ENCODE measurements at places on chromosomes 2 and 18.

GRCh38 chr2:183812091-183812490 lies 687.8 kb downstream of the NUP35 start:
- no peak overlapping the region for H3K4me3 ChIP-seq
- no peaks in the 10 kb centered on the region for H3K27me3 ChIP-seq
- no peaks in the 10 kb centered on the region for H3K36me3 ChIP-seq
- DNase-seq = no peak
- no peaks in the 10 kb centered on the region for H3K4me1 ChIP-seq

DNA sequence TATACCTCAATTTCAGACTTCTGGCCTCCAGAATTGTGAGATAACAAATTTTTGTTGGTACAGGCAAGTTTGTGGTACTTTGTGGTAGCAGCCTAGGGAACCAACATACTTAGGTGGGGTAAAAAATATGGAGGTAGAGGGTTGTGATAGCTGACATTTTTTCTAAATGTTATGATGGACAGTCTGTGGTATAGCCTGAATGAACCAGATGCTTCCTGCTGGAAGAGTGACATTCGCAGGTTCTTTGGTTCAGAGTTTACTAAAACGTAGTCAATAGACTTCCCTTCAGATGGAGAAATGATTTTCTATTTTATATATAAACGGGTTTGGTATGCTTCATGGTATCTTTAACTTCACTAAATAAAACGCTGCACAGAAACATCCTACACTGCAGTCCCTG lies 42.8 kb downstream of the PMAIP1 start:
- H3K36me3 ChIP-seq = no peaks in the 10 kb centered on the region
- no peak for DNase-seq
- no peak overlapping the region for H3K27ac ChIP-seq
- peaks cover 3% of the 10 kb centered on the region for H3K4me1 ChIP-seq

GRCh38 chr2:33497221-33497650 lies 20.8 kb downstream of the RASGRP3 start:
- no peak for DNase-seq
- H3K36me3 ChIP-seq = no peaks in the 10 kb centered on the region
- no peak overlapping the region for H3K27ac ChIP-seq
- peaks cover 2% of the 10 kb centered on the region for H3K27me3 ChIP-seq
- H3K4me1 ChIP-seq = peaks cover 30% of the 10 kb centered on the region
- H3K4me3 ChIP-seq = no peak overlapping the region

DNA sequence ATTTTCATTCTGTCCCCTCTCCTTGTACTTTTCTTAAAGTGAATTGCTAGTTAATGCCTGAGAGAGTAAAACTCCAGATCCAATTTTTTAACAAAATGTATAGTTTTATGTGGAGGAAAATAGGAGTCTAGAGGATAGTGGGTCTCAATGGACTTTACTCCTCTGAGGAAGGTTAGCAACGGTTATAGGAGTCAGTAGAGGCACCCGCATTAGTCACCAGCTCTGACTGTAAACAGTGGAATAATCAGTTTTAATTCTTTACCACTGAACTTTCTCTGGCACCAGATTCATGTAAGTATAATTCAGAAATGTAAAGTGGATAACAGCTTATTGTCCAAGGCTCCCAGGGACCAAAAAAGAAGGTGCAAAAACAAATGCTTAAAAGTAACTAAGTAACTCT lies 38.7 kb upstream of the HNMT start:
- no peaks in the 10 kb centered on the region for H3K4me1 ChIP-seq
- H3K36me3 ChIP-seq = no peaks in the 10 kb centered on the region
- no peak for DNase-seq
- no peak overlapping the region for H3K4me3 ChIP-seq

GRCh38 chr2:58146707-58147106 lies 94.4 kb downstream of the FANCL start:
- H3K27ac ChIP-seq = no peak overlapping the region
- H3K36me3 ChIP-seq = peaks cover 7% of the 10 kb centered on the region
- no peaks in the 10 kb centered on the region for H3K4me1 ChIP-seq
- no peaks in the 10 kb centered on the region for H3K27me3 ChIP-seq

- no peaks in the 10 kb centered on the region for H3K36me3 ChIP-seq
- H3K27ac ChIP-seq = no peak within 1 kb of the TSS
- peak within 1 kb of the TSS; percentile 58 for H3K4me3 ChIP-seq
- H3K27me3 ChIP-seq = peaks cover 94% of the 10 kb centered on the region
- peak; percentile 45 for DNase-seq
These were observed at the start of gene WNT10A for GRCh38 chr2:218880102-218880858. TSS of gene WNT10A (plus strand) at chr2:218880852. CDS start at chr2:218880996, 144 bp downstream.

DNA sequence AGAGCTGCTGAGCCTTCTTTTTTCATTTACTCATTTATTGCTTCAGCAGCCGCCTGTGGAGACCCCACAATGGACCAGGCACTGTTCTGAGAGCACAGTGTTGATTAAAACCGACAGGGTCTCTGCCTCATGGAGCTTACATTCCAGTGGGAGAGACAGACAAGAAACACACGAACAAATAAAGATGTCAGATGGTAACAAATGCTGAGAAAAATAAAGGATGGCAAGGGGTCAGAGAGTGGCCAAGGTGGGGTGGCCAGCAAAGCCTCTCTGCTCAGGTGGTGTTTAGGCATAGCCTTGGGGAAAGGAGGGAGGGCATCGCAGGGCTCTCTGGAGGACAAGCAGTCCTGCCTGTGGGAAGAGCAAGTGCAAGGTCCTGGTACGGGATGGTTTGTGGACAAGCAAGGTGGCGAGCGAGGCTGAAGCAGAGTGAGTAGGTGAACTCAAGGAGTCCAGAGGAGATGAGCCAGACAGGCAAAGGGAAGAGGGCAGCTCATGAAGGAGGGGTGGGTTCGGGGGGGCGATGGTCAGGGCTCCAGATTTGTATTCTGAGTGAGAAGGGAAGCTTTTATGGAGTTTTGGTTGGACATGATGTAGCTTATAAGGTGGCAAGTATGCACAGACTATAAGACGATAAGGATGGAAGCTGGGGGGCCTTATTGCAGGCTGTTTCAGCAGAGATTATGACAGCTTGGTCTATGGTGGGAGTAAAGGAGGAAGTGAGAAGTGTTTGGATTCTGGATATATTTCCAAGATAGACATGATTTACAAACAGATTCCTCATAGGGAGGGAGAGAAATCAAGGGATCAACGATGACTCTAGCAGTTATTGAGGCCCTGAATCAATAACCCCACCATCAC lies 8.8 kb upstream of the ITGB6 start:
- H3K4me1 ChIP-seq = peaks cover 38% of the 10 kb centered on the region
- H3K27me3 ChIP-seq = peaks cover 4% of the 10 kb centered on the region
- no peak for DNase-seq

- no peak for DNase-seq
- H3K27ac ChIP-seq = peak overlapping the region; percentile 85
- H3K27me3 ChIP-seq = no peaks in the 10 kb centered on the region
- peaks cover 4% of the 10 kb centered on the region for H3K36me3 ChIP-seq
These were observed 68.1 kb upstream of the HAAO start for GRCh38 chr2:42860319-42861094.

- no peak overlapping the region for H3K4me3 ChIP-seq
- no peaks in the 10 kb centered on the region for H3K4me1 ChIP-seq
- H3K36me3 ChIP-seq = no peaks in the 10 kb centered on the region
- H3K27me3 ChIP-seq = no peaks in the 10 kb centered on the region
- H3K27ac ChIP-seq = no peak overlapping the region
These were observed 12.5 kb downstream of the MSTN start for GRCh38 chr2:190050001-190050400.

DNA sequence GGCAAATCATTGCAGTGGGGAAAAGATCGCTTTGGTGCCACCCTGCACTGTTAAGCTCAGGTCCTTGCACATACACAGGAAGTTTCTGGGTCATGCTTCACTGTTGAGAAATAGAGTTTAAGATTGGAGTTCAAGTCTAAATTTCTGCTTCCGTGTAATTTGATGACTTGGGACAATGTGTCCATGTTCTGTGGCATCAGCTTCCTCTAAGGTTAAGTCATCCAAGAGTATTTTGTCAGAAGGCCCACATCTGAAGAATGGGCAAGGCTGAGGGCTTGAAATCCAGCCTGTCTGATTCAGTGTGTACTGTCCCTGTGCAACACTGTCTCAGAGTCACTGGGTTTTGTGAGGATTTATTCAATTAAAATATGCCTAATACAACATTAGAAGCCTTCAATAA lies 880.7 kb downstream of the SUCLG1 start:
- DNase-seq = no peak
- no peak overlapping the region for H3K4me3 ChIP-seq
- H3K27me3 ChIP-seq = no peaks in the 10 kb centered on the region
- no peaks in the 10 kb centered on the region for H3K4me1 ChIP-seq
- H3K27ac ChIP-seq = no peak overlapping the region

GRCh38 chr18:69697689-69698088 lies 250.0 kb downstream of the CD226 start:
- peaks cover 35% of the 10 kb centered on the region for H3K36me3 ChIP-seq
- no peak for DNase-seq
- H3K4me3 ChIP-seq = no peak overlapping the region
- H3K4me1 ChIP-seq = no peaks in the 10 kb centered on the region

GRCh38 chr2:191981706-191982105 lies 134.8 kb upstream of the CAVIN2 start:
- no peak overlapping the region for H3K4me3 ChIP-seq
- DNase-seq = no peak
- H3K4me1 ChIP-seq = no peaks in the 10 kb centered on the region
- H3K27ac ChIP-seq = no peak overlapping the region
- H3K27me3 ChIP-seq = no peaks in the 10 kb centered on the region
- no peaks in the 10 kb centered on the region for H3K36me3 ChIP-seq

GRCh38 chr18:75110846-75111415 lies 98.0 kb downstream of the PTGR3 start:
- H3K4me3 ChIP-seq = no peak overlapping the region
- DNase-seq = no peak
- no peaks in the 10 kb centered on the region for H3K27me3 ChIP-seq
- no peaks in the 10 kb centered on the region for H3K36me3 ChIP-seq

DNA sequence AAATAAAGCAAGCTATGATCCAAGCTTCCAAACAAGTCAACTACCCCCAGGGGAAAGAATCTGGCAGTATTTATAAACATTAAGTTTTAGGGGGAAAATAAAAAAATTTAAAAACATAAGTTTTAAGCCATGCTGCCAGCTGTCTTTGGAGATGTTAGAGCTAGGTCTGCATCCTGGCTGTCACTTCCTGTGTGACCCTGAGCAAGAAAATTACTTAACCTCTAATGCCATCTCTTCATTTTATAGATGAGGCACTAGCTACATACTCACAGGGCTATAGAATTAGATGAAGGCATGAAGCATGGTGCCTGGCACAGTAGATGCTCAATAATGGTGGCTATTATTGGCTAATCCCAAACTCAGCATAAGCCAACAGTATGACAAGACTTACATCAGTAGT lies 28.1 kb downstream of the STARD7 start:
- peaks cover 22% of the 10 kb centered on the region for H3K36me3 ChIP-seq
- no peak overlapping the region for H3K27ac ChIP-seq
- H3K4me3 ChIP-seq = no peak overlapping the region
- peaks cover 5% of the 10 kb centered on the region for H3K4me1 ChIP-seq

DNA sequence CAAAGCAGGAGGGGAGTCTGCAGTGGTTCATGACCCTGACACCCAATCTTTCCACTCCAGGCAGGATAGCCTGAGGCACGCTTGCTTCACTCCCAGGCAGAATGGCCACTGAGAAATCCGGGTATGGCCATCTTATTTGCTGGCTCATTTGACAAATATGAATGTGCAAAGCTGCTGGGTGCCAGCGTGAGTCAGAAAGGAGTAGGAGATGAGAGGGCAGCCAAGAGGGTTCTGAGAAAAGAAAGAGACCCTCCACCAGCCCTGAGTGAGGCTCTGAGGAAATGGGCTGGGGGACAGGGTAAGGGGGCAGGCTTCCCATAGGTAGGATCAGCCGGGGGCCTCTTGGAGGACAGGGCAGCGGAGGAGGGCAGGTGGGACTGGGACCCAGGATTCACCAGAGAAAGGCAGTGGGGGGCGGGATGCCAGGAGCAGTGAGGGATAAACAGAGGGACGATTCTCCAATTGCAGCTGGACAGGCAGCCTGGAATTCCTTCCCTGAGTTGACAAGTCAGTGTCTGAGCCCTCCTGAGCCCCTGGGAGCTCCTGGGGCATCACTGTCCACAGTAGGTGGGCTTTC lies 15.2 kb downstream of the RAMP1 start:
- peaks cover 17% of the 10 kb centered on the region for H3K27me3 ChIP-seq
- H3K27ac ChIP-seq = no peak overlapping the region
- DNase-seq = no peak
- H3K4me1 ChIP-seq = peaks cover 24% of the 10 kb centered on the region
- H3K36me3 ChIP-seq = no peaks in the 10 kb centered on the region

DNA sequence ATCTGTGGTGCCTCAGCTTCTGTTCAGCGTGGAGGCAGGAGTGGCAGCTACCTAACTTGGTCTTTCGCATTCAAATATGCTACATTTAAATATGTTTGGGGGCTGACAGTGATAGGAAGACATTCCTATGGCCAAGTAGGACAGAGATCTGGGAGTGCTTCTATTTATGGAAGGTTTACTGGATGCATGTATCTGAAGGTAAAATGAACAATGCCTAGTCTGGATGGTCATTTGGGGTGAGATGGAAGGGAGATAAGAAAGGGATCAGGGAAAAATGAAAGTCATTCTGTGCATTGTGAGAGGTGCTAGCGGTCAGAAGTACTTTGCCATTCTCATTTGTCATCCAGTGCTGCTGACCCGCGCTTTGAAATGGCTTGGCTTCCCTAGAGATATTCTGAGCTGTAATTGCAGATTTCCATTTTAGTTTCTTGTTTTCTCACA lies 300.9 kb upstream of the FBXO11 start:
- H3K27me3 ChIP-seq = no peaks in the 10 kb centered on the region
- no peaks in the 10 kb centered on the region for H3K36me3 ChIP-seq

GRCh38 chr2:105721991-105722511 lies 22.7 kb upstream of the NCK2 start:
- peaks cover 10% of the 10 kb centered on the region for H3K27me3 ChIP-seq
- H3K36me3 ChIP-seq = peaks cover 5% of the 10 kb centered on the region
- H3K4me3 ChIP-seq = no peak overlapping the region
- H3K27ac ChIP-seq = no peak overlapping the region
- DNase-seq = no peak
- H3K4me1 ChIP-seq = peaks cover 24% of the 10 kb centered on the region

GRCh38 chr2:320561-320960 lies 32.7 kb upstream of the ALKAL2 start:
- H3K27me3 ChIP-seq = peaks cover 11% of the 10 kb centered on the region
- no peak overlapping the region for H3K27ac ChIP-seq
- H3K4me1 ChIP-seq = peaks cover 31% of the 10 kb centered on the region
- no peaks in the 10 kb centered on the region for H3K36me3 ChIP-seq
- DNase-seq = no peak
- H3K4me3 ChIP-seq = no peak overlapping the region

Data from nephron progenitor cell (in vitro differentiated cells).